Suppressor macrophage treated with lipopolysaccharide for 4 hours (primary cell): ENCODE measurements at places on chromosomes 13 and 19.

DNA sequence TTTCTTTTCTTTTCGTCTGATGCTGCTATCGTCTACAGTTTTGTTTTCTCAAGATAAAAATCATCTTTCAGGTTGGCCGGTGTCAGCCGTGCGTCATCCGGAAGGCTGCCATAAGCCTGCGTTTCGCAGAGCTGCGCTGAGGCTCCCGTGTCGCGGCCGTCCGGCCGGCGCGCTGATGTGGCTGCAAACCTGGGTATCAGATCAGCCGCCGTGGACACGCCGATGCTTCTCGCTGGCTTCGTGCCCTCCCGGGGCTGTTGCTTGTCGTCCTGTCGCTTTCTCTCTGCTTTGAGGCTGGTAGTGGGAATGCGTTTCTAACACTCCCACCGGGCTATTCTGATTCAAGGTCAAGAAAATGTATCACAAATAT, 45.9 kb upstream of the TFDP1 start:
- DNase-seq: no peak

GRCh38 chr13:79287939-79288795, 117.9 kb downstream of the RBM26 start:
- no peak for DNase-seq

DNA sequence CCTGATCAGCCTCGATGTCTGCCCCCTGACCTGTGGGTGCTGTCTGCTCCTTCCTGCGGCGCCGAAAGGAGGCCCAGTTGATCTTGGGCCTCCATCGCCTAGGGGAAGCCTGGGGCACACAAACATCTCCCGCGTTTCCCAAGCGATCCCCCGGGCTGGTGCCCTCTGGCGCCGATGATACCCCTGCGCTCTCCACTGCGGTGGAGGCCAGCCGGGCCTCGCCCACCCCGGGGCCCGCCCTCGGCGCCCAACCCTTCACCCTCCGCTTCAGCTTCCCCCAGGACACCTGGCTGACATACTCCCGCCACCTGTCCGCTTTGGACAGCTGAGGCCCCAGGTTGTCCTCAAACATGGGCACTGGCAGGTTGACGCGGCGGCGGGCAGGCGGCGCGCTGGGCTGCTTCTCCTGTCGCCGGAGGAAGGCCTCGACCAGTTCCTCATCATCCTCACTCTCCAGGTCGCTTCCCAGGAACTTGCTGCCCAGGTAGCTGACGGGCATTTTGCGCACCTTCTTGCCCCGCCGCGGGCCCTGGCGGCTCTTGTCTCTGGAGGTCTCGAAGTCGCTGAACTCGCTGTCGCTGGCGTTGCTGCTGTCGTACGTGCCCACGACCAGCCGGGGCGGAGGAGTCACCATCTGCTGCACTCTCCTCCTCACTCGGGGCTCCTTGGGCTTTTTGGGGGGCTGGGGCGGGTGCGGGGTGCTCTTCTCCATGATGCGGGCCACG, 1.3 kb downstream of the CCDC8 start:
- no peak for DNase-seq

DNA sequence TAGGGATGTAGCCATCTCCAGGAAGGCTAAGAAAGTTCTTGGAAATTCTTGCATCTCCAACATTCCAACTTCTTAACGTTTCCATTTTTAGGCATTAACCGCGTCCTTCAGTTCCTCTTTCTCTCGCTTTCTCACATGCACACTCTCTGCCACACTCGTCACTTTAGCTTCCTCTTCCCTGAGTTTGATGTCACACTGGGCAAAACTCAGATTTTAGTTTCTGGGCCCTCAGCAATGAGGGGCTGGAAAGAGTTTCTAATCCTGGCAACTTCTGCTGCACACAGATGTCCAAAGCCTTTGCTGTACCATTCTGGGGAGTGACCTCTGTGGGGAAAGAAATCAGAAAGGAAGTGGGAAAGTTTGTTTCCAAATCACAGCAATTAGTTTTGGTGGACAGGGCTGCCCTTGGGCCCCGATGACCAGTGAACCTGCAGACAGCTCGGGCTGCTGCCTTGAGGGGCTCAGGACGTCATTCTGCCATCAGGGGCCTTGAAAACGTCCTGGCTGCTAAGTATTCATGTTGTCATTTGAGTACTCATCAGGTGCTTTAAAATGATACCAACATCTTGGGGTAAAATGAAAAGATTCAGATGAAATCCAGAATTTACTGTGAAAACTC, 89.3 kb downstream of the KL start:
- DNase-seq: peak; percentile 86

GRCh38 chr19:12400633-12401502, at the start of gene ZNF799:
TSS of gene ZNF799 (minus strand) at chr19:12401271. CDS start at chr19:12401070, 201 bp downstream.
- DNase-seq: peak; percentile 93

DNA sequence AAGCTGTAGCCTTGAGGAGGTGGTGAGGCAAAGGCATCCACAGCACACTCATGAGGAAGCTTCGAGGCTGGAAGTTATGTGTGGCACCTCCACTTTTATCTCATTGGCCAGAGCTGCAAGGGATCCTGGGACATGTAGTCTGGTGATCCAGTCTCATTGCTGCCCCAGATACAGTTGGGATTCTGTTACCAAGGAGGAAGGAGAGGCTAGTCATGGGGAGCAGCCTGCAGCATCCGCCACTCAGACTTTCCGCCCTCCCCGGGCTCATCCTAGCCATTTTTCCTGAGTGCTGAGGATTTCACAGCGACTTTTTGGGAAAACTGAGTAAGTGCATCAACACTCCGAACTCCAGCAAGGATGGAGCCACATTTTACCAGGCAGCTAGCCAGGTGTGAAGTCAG, 74.4 kb downstream of the DPF1 start:
- DNase-seq: no peak
